ENCODE measurements at places on chromosomes 16 and 17.

- DNase-seq = no peak
Observed at GRCh38 chr17:77382966-77383612, 242.3 kb downstream of the SEC14L1 start.

GRCh38 chr16:81066681-81067080 lies 10.4 kb downstream of the C16orf46 start:
- DNase-seq = no peak

DNA sequence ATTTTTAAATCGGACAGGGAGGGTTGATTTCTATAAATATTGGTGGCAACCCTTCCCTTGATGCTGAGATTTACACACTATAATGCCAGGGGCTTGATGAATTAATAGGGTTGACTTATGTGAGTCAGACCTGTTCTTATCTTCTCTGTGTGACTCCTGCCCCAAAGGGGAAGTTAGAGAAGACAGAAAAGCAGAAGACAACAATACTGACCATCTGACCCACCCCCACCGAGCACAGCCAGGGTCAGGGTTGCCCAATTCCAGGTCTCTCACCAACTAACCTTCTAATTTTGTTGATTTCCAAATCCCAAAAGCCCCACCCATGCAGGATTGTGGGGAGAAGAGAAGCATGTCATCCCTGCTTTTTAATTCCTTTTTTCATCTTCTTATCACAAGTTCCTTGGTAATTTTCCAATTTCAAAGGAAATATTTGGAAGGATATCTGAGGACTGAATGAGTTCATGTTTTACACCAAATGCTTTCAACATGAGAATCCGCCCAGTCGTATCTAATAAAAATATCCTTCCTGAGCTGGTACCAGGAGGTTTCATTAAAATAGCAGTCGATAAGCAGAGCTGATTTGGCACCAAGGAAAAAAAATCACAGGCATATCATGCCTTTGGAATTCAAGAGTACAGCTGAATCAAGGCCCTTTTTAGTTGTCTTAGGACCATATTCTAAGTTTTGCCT lies 603.4 kb upstream of the CDH11 start:
- no peak for DNase-seq

DNA sequence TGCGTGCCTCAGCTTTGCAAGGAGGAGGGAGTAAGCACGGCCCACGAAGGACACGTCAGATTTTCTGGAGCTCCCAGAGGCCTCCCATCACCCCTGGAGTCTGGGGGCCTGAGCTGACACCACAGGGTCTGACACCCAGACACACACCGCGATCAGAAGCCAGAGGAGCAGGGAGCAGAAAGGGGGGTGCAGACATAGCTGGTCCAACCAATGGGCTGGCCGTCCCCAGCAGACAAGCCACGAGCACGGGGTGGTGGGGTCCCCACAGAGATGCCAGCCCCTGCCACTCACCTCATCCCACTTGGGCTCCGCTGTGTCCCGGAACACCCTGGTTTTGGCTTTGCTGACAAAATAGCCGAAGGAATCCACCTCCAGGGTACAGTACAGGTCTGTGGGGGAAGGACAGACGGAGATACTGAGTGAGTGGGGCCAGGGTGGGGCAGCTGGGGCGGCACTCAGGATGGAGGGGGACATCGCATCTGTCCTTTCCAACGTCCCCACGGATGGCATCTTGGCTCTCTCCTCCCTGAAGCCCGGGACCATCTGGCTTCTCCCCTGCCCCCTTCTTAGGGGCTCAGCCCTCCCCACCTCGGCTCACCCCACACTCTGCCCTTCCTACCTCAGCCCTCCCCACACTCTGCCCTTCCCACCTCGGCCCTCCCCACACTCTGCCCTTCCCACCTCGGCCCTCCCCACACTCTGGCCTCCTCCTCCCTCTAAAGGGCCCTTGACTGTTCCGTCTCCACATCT lies 53.5 kb downstream of the TIMM22 start:
- DNase-seq = no peak

DNA sequence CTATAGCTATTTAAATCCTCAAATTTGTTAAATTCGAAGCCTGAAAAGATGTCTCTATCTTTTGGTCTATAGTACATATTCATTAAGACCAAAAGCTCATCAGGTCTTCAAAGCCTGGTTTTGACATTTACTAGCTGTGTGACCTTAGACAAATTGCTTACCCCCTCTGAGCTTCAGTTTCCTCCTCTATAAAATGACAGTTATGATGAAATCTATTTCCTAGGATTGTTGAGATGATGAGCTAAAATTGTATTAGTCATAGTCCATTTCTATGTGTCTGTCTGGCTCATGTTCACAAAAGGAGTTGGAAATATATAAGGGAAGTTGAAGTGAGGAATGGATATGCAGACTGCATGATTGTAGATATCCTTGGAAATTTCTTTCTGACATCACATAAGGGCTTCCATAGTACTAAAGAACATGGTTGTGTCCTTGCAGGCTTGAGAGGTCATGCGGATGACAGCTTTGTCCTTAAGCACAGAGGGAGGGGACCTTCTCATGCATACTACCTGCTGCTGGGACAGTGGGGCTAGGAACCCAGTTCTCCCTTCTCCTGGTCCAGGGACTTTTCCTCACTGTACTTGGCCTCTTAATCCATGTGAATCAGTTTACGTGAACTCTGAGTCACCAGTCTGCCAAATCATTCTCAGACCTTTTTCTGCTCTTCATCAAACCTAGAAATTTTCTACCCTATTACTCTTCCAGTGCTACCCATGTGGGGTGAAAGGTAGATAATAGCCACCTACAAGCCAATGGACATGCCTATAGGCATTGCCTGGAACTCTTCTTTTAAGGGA lies 487.5 kb upstream of the SALL1 start:
- no peak for DNase-seq

GRCh38 chr17:57207396-57207795 lies 48.9 kb upstream of the MSI2 start:
- no peak for DNase-seq

GRCh38 chr17:77003699-77004098 lies 135.5 kb downstream of the MGAT5B start:
- DNase-seq = no peak

GRCh38 chr17:7823581-7824001 lies 10.4 kb upstream of the KDM6B start:
- no peak for DNase-seq

GRCh38 chr17:856149-856548 lies 74.0 kb downstream of the MRM3 start:
- no peak for DNase-seq

GRCh38 chr17:29566473-29567303 lies at the start of gene ABHD15:
Gene ABHD15 (minus strand): TSS chr17:29567037. CDS start chr17:29566966, 71 bp downstream.
- no peak for DNase-seq

GRCh38 chr17:42566215-42566882 lies 551 bp upstream of the MLX start:
- DNase-seq = no peak

DNA sequence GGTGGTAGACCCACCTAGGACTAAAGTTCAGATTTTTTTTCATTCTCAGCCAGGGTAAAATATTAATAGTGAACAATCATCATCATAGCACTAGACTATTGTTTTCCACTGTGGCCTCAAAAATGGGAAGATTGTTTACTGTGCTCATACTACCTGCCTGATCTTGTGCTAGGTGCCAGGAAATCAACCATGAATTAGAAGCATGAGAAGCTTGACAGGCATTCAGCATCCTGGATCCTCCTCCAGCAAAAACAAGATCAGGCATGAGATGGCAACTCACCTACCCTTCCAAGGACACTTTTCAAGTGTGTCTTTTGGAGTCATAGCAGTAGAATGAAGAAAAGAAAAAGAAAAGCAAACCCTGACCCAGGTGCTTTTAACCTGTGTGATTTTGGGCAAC lies 174.2 kb downstream of the CYLD start:
- DNase-seq = no peak

- DNase-seq = no peak
Observed at GRCh38 chr17:68248891-68249290, 1.0 kb downstream of the AMZ2 start.

DNA sequence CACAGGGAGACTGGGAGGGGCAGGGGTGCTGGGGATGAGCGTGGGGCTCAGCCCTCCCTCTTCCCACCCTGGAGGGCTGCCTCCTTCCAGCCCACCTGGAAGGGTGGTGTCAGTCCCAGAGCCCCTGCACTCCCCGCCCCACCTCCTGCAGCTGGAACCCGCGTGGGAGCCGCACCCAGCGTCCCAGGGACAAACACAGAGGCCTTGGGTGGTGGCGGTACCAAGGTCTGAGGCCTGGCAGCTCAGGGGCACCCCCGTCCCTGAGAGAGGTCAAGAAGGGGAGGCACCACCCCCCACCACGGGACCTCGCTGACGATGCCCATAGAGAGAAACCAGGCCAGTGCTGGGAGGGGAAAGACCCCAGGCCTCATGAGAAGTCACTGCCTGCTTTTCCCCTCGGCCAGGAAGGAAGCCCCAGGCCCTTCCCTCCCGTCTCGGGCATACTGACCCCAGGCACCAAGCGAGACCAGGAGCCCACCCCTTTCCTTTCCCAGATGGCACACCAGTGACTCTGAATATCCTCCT lies 4.1 kb downstream of the HS3ST6 start:
- DNase-seq = no peak

DNA sequence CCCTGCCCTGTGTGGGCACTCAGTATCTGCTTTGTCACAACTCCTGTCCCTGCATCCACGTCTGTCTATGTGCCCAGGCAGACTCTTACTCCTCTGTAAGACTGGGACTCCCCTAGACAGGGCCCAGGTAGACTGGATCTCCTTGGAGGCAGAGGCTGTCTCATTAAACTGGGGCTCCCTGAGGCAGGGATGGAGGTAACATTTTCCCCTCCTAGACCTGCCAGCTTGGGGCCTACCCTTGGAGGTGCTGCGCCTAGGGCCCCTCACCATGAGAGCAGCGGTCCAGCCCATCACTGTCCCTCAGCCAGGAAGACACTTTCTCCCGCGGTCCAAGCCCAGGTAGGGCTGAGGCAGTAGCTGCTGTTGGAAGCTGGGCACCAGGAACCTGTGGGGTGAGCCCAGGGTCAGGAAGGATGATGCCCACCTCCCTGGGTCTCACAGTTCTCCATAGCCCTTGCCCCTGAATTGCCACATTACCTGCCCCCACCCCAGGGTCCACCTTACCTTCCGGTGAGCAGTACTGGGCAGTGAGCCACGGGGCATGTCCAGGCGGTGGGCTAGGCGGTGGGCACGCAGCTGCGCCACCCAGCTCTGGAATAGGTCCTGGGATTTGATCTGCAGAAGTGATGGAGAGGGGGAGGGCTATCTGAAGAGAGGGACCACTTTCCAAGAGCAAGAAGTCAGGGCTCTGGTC lies 3.4 kb downstream of the OSBPL7 start:
- no peak for DNase-seq
